ENCODE measurements at places on chromosomes 7 and 10.

- no peak for DNase-seq
Measured at GRCh38 chr7:156001496-156002260, 189.4 kb upstream of the SHH start.

- DNase-seq = no peak
Measured at GRCh38 chr10:119667562-119668328, 16.6 kb downstream of the BAG3 start.

GRCh38 chr7:103915680-103916357, 73.6 kb downstream of the RELN start:
- no peak for DNase-seq

GRCh38 chr10:69861251-69862240, 59.8 kb downstream of the COL13A1 start:
- DNase-seq = no peak

- DNase-seq = peak; percentile 4
Measured at GRCh38 chr10:13371897-13372470, 23.9 kb upstream of the SEPHS1 start.

GRCh38 chr7:150317748-150318444, 5.3 kb upstream of the LRRC61 start:
- DNase-seq = no peak

DNA sequence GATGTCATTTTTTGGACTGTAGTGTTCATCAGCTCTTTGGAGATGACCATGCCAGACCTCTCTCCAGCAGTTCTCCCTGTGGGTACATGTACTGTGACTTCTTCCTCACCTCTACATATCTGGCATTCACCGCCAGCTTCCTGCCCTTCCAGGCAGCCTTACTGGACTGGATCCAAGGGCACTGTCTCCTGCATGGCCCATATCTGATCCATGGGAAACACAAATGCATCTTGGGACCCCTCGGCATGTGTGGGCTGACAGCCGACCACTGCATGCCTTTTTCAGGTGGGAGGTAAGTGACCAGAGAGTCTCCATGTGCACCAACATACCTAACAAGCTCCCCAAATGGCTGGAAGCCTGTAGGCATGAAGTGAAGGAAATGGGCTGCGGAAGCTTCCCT, 3.9 kb upstream of the BLVRA start:
- no peak for DNase-seq

- DNase-seq = no peak
Measured at GRCh38 chr10:20369863-20370736, 527.0 kb downstream of the NEBL start.

DNA sequence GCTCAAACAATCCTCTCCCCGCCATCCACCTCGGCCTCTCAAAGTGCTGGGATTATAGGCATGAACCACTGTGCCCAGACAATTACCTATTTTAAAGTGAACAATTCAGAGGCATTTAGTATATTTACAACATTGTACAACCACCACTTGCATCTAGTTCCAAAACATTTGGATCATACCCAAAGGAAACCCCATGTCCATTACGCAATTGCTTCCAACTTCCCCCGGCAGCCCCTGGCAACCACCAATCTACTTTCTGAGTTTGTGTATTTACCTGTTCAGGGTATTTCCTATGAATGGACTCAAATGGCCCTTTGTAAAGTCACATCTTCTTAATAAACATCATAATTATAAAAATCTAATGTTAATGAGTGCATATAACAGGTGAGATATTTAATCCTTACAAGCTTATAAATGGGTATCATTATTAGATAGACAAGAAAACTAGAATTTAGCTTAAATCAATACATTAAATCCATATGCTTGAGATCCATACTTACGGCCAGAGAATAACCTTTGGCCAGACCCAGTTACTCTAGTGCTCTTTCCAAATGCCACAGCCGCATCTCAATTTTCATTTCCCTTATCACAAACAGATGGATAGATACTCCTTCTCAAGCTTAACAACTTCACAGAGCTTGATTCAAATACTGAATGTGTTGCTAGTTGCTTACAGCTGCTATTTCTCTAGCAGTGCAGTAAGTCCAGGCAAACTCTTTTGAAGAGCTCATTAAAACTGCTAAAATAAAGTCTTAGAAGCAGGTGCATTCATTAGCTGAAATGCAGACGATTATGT, 133.4 kb upstream of the MKLN1 start:
- DNase-seq = no peak

DNA sequence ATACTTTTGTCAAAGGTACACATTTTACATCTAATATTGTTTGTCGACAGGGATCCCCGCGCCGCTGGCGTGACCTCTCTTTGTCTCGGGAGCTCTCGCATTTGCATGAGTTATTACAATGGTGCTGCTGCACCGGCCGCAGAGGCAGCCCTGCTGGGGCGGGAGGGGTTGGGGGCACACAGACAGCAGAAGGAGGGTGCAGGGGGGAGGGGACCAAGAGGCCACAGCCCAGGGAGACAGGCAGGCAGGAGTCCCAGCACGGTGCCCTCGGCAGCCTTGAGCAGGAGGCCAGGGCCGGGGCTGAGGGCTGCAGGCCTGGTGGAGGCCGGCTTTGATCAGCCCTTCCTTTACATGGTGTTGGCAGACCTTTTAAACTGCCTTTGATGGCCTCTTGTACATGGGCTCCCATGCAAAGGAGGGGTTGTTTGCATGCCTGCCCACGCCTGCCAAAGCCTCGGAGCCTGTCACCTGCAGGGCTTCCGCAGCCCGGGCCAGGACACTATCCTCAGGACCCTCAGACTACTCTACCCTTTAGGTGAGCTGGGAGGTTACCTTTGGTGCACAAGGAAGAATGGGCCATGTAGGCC, 95.5 kb downstream of the EBF3 start:
- DNase-seq = no peak

DNA sequence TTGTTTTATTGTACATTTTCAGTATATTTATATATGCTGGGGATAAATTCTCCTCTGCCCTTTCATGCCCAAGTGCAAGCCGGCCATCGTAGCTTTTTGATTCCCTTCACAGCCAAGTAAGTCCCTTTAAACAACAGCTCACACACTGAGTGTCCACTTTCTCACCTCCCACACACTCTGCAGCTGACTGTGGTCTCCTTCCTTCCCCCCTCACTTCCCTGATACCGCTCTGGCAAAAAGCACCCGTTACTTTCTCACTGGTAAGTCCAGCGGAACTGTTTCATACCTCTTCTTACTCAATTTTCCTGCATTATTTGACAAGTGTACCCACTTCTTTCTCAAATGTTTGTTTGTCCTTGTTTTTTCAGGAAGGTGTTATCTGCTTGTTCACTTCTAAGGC, 35.2 kb downstream of the MGAM start:
- DNase-seq = no peak

- no peak for DNase-seq
Measured at GRCh38 chr10:28566458-28567015, 33.6 kb downstream of the WAC start.

- DNase-seq = no peak
Measured at GRCh38 chr10:92619368-92619767, 26.4 kb downstream of the KIF11 start.

GRCh38 chr10:14409856-14410458, 79.2 kb upstream of the FRMD4A start:
- no peak for DNase-seq
